Astrocyte of the cerebellum (primary cell): ENCODE measurements at places on chromosomes 7 and 10.

- DNase-seq: no peak
Measured at GRCh38 chr7:155468785-155469148, 10.8 kb downstream of the EN2 start.

- DNase-seq: no peak
Measured at GRCh38 chr10:114320249-114321116, 81.4 kb downstream of the VWA2 start.

DNA sequence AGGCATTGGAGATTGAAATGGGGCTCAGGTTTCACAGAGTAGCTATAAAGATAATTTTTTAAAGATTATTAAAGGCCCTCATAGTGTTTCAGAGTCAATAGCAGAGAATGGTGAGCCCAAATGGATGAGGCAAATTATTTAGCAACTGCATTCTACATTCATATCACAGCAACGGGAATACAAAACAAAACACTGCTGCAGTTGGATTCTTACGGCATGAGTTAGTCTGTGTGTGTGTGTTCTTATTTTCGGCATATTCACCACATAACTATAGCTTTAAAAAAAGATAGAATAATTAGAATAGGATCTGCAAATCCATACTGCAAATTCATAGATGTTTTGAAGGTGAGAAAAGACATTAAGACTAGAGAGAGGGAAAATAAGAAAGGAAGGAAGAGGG, 66.0 kb downstream of the SUGCT start:
- no peak for DNase-seq

- DNase-seq: peak; percentile 35
Measured at GRCh38 chr7:144027070-144027469, 21.7 kb upstream of the OR2A5 start.

DNA sequence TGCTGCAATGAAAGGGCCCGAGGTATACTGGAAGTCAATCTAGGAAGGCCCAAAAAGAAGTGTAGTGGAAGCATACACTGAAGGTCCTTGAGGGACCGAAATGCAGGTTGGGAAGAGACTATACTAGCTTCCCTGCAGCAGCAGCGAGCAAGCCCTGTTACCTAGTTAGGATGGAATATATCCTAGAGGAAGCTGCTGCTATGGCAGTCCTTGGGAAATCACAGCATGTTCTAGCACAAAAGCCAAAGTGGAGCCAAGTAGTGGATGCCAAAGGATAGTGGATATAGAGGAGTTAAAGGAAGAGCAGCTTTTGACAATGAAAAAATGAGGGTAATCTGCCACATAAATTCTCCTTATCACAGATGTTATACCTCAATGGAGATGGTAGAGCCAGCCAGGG, 123.8 kb upstream of the STARD3NL start:
- DNase-seq: no peak

- no peak for DNase-seq
Measured at GRCh38 chr10:70191161-70191971, 21.1 kb upstream of the SAR1A start.

DNA sequence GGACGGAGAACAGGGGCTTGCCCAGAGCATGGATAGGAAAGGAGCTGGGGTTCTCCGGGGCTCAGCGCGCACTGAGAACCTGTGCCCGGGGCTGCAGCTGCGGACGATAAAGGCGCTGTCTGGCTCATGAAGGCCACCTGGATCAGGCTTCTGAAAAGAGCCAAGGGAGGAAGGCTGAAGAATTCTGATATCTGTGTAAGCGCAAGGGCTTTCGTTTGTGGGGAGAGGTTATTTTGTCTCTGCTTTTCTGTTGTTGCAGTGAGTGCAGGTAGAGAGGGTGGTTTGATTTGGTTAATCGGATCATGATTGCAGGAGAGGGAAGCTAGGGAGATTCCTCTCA, 250.5 kb downstream of the NSUN6 start:
- DNase-seq: no peak

GRCh38 chr10:130206216-130206737, 70.1 kb downstream of the GLRX3 start:
- no peak for DNase-seq

DNA sequence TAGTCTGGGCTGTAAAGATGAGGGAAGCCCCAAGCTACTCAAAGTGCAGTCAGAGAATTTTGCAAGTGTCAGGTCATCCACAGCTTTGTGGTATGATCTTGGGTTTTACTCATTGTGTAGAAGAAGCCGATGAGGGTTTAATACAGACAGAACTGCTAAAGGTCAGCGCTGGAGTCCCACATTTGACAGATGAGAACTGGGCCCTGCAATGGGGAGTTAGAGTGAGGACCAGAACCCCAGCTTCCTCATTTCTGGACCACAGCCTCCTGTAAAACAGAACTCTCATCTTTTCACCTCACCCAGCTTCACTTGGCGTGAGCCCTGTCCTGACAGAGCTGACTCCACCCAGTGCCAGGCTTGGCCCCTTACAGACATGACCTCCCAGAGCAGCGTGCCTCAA, 20.1 kb downstream of the LRRC20 start:
- DNase-seq: no peak

DNA sequence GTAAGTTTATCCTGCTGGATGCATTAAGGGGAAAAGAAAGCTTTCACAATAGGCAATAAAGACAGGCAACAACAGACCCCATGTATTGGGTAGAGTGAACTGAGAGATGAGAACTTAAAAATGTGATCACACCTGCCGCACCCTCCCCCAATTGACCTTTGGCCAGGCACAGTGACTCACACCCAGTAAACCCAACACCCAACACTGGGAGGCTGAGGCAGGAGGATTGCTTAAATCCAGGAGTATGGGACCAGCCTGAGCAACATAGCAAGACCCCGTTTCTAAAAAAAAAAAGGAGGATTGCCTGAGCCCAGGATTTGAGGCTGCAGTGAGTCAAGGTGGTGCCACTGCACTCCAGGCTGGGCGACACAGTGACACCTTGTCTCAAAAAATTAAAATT, 86.9 kb downstream of the MPP7 start:
- DNase-seq: no peak

DNA sequence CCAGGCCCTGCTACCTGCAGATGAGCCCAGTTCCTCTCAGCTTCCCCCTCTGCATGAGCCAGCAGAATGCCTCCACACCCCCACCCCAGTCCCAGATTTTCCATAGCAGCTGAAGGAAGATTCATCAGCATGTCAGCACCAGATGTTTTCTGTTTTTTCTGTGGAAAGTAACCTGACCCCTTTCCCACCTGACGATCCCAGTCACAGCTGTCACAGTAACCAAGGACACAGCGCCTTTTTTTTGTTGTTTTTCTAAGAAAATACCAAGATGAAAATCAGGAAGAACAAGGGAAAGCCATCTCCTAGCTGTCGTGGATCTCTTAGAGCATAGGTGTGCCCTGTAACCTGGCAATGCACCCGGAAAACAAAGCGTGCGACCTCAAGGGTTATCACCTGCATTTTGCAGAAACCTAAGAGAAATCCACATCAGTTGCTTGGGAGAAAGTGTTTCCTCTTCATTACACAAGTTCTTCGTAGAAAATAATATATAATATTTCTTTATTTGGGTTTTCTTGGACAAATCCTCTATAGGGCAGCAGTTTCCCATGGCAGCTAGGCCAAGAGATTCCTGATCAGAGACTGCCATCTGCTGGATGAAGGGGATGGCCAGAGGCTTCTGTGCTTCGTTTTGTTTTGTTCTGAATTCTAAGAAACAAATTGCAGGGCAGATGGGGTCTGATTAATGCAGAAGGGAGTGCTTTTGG, 401.9 kb downstream of the TNS3 start:
- DNase-seq: peak; percentile 56

GRCh38 chr7:130875265-130875741, 141.3 kb upstream of the KLF14 start:
- no peak for DNase-seq

- DNase-seq: peak; percentile 5
Measured at GRCh38 chr10:103184615-103185014, 8.5 kb downstream of the NT5C2 start.

- DNase-seq: no peak
Measured at GRCh38 chr7:91824201-91824600, 56.3 kb downstream of the MTERF1 start.

- peak; percentile 62 for DNase-seq
Measured at GRCh38 chr7:108415821-108416536, 40.3 kb downstream of the NRCAM start.

GRCh38 chr10:20970044-20970443, 72.9 kb upstream of the NEBL start:
- no peak for DNase-seq

- peak; percentile 72 for DNase-seq
Measured at GRCh38 chr7:48274662-48275061, 103.4 kb downstream of the ABCA13 start.

DNA sequence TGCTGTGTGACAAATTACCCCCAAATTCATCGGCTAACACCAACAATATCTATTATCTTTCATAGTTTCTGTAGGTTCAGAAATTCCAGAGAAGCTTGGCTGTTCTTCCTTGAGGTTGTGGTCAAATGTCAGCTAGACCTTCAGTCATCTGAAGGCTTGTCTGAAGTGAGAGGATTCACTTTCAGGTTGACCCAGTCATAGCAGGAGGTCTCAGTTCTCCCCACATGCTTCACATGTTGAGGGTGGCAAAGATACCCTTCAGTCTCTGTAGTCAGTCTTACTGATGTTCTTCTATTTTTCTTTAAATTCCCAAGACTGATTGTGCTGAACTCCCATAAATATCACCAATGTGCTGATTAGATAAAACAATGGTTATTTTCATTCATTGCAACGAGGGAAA, 1692.0 kb downstream of the REEP3 start:
- DNase-seq: no peak

- no peak for DNase-seq
Measured at GRCh38 chr7:28940741-28941384, 17.3 kb downstream of the TRIL start.

DNA sequence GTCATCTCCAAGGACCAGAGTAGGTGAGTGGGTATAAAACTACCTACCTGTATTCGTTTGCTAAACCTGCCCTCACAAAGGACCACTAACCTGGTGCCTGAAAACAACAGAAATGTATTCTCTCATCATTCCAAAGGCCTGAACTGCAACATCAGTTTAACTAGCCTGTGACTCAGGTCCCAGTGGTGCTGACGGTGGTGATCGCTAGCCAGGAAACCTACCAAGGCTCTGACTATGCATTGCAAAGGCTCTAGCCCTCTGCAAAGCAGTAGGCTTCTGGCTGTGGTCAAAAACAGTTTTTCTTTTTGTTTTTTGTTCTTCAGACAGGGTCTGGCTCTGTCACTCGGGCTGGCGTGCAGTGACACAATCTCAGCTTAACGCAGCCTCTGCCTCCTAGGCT, 107.5 kb downstream of the NPTX2 start:
- no peak for DNase-seq

- DNase-seq: peak; percentile 66
Measured at GRCh38 chr10:63267414-63268148, 134.5 kb downstream of the NRBF2 start.
